ENCODE measurements at places on chromosomes 2 and 18. TPM values are rescaled to one million over a fixed set of nuclear protein-coding genes. Genes with fewer than 3 reads are reported as not detected.

GRCh38 chr2:47339745-47340541 is 63.0 kb upstream of the MSH2 start:
- peak; percentile 83 for DNase-seq

DNA sequence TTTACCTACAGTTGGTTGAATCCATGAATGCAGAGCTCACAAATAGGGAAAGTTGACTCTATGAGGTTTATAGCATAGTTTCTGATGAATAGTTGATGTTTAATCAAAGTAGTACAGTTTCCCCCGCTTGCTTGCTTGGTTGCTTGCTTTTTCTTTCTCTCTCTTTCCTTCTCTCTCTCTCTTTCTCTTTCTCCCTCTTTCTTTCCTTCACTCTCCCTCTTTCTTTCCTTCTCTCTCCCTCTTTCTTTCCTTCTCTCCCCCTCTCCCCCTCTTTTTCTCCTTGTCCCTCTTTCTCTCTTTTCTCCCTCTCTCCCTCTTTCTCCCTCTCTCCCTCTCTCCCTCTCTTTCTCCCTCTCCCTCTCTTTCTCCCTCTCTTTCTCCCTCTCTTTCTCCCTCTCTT is 999.9 kb upstream of the CELF4 start:
- DNase-seq = no peak

- no peak for DNase-seq
Measured at GRCh38 chr2:136448986-136449780, 316.2 kb upstream of the THSD7B start.

GRCh38 chr18:76307293-76307690 is 187.8 kb downstream of the ZNF516 start:
- no peak for DNase-seq

DNA sequence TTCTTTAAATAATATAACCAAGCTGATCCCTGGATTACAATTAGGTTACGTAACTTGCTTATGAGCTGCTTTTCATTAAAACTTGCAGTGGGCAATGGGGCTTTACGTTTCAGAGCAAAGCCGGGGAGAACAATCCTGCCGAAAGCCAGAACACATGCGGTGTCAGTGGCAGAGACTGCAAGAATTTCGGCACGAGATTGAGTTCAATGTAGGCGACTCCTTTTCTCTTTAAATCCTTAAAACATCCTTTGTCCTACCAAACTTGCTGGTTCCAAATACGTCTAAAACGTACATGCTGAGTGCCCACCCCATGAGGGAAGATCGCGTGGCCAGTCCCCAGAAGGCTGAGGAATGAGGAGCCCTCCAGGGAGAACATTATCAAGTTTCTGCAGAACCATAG is 36.8 kb upstream of the NCOA1 start:
- peak; percentile 61 for DNase-seq

- peak; percentile 77 for DNase-seq
Measured at GRCh38 chr2:43084699-43085091, 141.7 kb downstream of the ZFP36L2 start.

GRCh38 chr18:4789506-4789905 is 334.4 kb upstream of the DLGAP1 start:
- DNase-seq = no peak

DNA sequence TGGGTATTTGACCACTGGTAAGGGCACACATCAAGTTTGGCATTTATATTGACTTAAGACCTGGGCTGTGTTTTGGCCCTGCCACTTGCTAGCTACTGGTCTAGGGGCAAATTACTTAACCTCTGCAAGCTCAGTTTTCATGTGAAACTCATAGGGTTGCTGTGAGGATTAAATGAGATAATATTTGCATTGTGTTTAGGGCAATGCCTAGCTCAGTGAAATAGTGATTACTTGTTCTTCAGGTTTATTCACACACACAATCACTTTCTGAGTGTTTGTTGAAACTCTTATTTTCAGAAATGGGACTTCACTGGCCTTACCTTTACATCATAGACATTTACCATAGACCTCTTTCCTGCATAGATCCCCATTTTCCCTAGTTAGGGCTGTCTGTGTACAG is 12.3 kb downstream of the CERS6 start:
- DNase-seq = no peak

- peak; percentile 76 for DNase-seq
Measured at GRCh38 chr18:44579028-44579702, 101.5 kb upstream of the SETBP1 start.

GRCh38 chr18:68314403-68314802 is 400.5 kb downstream of the TMX3 start:
- peak; percentile 4 for DNase-seq

GRCh38 chr2:104658144-104658835 is 195.6 kb upstream of the POU3F3 start:
- DNase-seq = peak; percentile 14

DNA sequence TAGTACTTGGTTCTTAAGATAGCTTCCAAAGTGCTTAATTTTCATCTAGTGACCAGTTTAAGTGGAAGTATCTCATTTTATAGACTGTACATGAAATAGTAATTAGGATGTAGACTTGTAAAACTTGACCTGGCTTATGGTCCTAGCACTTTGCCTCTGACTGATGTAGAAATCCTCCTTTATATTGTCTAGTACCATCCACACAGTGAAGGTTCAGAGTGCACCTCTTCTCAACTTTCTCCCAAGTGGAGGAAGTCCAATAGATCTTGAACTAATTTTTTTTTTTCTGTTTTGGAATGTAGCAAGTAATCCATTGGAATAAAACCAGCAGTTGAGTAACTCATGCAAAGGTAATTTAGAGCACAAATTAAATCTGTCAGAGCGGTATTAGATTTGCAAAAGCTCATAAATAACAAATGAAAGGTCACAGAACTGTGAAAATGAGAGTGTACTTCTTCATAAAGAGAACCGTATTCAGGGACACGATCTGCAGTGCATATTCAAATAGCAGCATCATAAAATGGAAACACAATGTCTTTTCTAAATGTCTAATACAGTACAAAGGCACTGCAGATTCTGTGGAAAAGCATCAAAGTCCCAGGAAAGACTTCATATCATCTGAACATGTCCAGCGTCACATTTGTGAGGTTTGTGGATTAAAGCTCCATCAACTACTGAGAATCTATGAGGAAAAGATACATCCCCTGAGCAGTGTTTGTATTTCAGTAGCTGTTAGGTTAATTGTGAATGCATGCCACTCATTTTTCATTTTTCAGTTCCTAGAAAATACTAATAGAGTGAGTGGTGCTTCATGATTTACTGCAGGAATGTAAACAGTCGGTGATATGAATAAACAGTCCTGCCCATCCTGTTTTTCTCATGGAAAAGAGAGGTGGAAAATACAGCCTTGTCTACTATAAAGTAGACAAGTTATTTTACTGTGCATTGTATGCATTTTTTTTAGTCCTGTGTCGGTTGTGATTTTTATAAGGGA is 100.7 kb downstream of the LYPD6 start:
- DNase-seq = peak; percentile 10

- DNase-seq = no peak
Measured at GRCh38 chr2:168964251-168964807, 63.2 kb downstream of the G6PC2 start.

RUFY4 gene
- not detected for polyA plus RNA-seq

FSIP2 gene
- not detected for polyA plus RNA-seq

SATB2 gene
- polyA plus RNA-seq = 2.1 TPM

ZC3H15 gene
- 103 TPM for polyA plus RNA-seq

FBXO48 gene
- polyA plus RNA-seq = 0.67 TPM

ADGRF3 gene
- 0.24 TPM for polyA plus RNA-seq

SUCLG1 gene
- 92.1 TPM for polyA plus RNA-seq

CMPK2 gene
- 0.11 TPM for polyA plus RNA-seq

ZNF892 gene
- 1.0 TPM for polyA plus RNA-seq

All from GM23248 (cell line).